Upper lobe of left lung (tissue), 6 donors: ENCODE measurements at places on chromosomes 3 and 15. TPM values are rescaled to one million over a fixed set of nuclear protein-coding genes. Genes with fewer than 3 reads are reported as not detected.

DNA sequence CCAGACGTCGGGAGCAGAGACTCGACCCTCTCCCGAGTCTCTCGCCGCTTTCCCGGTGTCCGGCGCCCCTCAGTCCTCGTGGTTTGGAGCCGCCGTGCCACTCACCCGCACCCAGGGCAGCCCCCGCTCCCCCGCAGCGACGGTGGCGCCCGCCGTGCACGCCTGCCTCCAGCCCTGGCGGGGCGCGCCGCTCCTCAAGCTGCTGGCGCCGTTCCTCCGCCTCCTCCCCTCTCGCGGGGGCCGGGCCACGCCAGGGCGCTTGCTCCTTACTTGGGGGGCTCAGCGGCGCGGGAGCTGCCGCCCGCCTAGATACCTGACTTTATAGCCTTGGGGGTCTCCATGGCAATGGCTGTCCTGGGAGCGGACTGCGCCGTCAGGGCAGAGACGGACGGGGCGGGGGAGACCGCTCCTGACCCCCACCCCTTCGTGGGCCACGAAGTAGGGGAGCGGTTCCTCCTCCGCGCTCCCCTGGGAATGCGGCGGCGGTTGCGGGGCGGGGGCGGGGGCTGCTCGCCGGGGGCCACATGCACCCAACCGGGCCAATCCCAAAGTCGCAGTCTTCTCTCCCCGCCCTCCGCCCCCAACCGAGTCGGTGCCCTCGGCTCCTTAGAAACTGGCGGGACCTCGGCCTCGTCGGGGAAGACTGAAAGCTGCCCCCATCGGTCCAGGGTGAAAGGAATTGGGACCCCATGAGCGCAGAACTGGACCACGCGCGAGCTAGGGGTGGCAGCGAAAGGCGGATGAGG lies at the start of gene ANKRD63:
ANKRD63 (minus strand) TSS at position 196 of the 746 bp plus-strand sequence. CDS start 478 bp downstream, outside the sequence.
- peak; percentile 91 for DNase-seq

DNA sequence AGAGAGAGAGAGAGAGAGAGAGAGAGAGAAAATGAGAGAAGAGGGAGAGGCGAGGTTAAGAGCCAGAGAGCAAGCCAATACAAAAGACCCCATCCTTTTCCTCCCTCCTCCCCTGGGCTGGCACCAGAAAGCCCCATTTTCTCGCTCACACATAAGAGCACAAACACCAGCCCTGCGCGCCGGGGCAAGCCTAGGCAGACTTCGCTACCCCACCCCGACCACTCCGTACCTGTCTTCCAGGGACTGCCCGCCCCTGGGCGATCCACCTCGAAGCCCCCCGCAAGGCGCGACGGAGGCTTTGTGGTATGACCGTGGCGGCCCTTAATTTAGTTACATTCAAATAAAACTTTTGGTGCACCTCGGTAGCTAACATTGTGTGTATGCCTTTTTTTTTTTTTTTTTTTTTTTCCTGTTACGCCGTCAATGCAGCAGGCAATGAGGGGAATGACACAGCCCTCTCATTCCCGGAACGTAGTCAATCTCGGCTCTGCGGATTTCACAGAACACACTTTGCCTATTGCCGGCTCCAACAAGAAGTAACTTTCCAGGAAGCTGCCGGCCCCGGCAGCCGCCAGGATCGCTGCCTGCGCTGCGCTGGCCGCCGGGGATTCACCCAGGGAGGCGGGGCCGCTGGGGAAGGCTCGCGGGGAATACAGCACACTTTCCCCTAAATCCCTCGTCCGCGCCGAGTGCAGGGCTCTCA lies 7.7 kb downstream of the BCL6 start:
- peak; percentile 87 for DNase-seq

Gene SCG5
- total RNA-seq, result not detected

DNA sequence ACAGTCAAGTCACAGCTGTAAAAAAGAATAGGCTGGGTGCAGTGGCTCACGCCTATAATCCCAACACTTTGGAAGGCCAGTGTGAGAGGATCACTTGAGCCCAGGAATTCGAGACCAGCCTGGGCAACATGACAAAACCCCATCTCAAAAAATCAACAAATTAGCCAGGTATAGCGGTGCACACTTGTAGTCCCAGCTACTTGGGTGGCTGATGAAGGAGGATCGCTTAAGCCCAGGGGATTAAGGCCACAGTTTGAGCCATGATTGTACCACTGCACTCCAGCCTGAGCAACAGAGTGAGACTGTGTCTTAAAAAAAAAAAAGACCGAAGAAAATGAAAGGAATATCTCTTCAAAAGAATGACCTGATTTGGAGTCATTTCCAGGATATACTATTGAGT lies 6.6 kb downstream of the HERC1 start:
- DNase-seq, result no peak

- peak; percentile 80 for DNase-seq
Measured at GRCh38 chr3:193564012-193564411, 9.3 kb upstream of the ATP13A4 start.

- peak; percentile 64 for DNase-seq
Measured at GRCh38 chr3:126522363-126522788, 1.6 kb upstream of the CHST13 start.

GRCh38 chr3:123305192-123305591 lies 103.4 kb downstream of the SEC22A start:
- no peak for DNase-seq

- DNase-seq, result no peak
Measured at GRCh38 chr15:29699791-29700190, 122.5 kb downstream of the TJP1 start.

Gene PARP9
- total RNA-seq, result 49.2 TPM

GRCh38 chr3:190018460-190018859 lies 102.2 kb downstream of the P3H2 start:
- DNase-seq, result no peak

Gene LMAN1L
- not detected for total RNA-seq

- DNase-seq, result no peak
Measured at GRCh38 chr3:71916747-71917369, 131.9 kb upstream of the PROK2 start.

DNA sequence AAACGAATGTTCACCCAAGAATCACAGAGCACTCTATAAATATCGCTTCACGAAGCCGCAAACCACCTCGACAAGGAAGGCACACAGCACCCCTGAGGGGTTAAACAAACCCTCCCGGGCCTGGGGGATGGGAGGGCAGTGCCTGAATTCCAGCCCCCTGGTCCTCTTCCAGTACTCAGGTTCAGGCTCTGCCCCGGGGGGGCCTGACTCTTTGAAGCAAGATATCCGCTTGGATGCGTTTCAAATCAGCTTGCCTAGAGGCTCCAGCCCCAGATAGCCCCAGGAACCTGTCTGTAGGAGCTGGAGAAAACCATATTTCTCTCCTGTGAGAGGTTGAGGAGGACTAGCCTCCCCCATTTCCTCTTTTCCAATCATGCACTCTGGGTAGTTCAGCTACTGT lies 194.7 kb downstream of the WNT5A start:
- DNase-seq, result no peak

- no peak for DNase-seq
Measured at GRCh38 chr15:48317221-48317620, 14.0 kb upstream of the DUT start.

GRCh38 chr3:179149951-179150350 lies 1.8 kb downstream of the PIK3CA start:
- DNase-seq, result no peak

Gene DNAH12
- total RNA-seq, result 0.94 TPM

- no peak for DNase-seq
Measured at GRCh38 chr3:102374863-102375634, 59.8 kb upstream of the ZPLD1 start.

GRCh38 chr3:157239082-157239704 lies 79.2 kb upstream of the CCNL1 start:
- peak; percentile 24 for DNase-seq

DNA sequence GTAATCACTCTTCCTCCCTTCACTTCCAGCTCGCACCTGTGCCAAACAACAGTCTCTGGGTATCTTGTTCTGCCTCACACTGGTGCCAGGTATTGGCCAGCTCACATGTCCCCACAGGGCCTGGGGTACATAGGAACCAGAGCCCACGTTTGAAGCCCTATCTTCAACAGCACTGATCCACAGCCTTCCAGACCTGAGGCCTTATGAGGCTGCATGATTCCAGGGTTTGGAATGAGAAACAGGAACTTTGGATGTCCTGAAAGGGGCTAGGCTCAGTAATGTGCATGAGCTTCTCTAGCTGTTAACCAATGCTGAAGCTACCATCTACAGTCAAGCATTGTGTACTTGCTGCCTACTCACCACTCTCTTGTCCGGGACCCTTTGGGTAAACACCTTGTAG lies 92.4 kb downstream of the GPR156 start:
- DNase-seq, result no peak

- DNase-seq, result no peak
Measured at GRCh38 chr3:37024092-37024491, 30.8 kb downstream of the MLH1 start.

Gene VEPH1
- 225 TPM for total RNA-seq

GRCh38 chr15:77563623-77564156 lies 69.0 kb downstream of the LINGO1 start:
- DNase-seq, result no peak

DNA sequence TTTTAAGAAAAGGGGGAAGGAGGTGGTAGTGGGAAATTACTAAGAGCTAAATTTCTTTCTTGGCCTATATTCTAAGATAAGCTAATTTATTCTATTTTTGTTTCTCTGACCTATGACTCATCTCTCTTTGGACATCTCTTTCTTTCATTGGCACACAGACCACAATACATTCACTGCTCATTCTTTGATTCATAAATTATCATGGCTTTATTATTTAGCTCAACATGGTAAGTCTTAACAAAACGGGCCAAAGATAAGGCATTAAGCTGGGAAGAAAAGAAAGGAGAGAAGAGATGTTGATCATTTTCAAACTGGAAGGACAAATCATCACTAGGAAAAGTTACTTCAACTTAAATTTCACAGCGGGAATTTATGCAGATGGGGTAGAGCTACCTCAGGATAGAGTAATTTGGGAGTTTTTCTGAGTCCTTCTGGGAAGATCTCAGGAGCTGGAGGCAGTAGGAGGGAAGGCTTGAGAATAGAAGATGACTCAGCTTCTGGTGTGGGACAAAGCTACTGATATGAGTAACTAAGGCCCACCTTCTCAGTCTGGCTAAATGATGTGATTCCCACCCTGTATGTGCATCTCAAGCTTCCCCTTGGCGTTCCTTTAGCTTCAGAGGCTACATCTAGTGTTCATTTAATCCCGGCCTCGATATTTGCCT lies 7.5 kb upstream of the ALCAM start:
- no peak for DNase-seq

- DNase-seq, result no peak
Measured at GRCh38 chr15:95292785-95293450, 1037.6 kb upstream of the NR2F2 start.

DNA sequence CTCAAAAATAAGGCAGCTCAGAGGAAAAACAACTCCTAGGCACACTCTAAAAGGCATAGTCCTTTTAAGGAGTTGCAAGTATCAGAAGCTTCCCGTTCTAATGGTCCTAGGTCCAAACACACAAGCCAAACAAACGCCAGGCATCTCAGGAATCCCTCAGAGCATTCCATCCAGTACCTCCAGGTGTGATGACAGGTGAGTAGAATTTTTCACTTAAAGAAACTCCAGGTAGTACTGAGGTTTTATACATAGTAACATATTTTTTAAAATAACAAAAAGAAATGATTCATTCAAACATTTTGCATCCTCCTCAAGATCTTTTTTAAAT lies 1092.3 kb downstream of the TUSC7 start:
- DNase-seq, result no peak

- DNase-seq, result no peak
Measured at GRCh38 chr3:105767776-105768175, 101.0 kb downstream of the CBLB start.

GRCh38 chr15:89088605-89089315 lies 504 bp downstream of the ABHD2 start:
- peak; percentile 59 for DNase-seq

- DNase-seq, result no peak
Measured at GRCh38 chr15:99404454-99404853, 153.2 kb downstream of the LRRC28 start.

Gene ADAM10
- total RNA-seq, result 122 TPM

Gene FANCD2OS
- not detected for total RNA-seq

Gene KCNAB1
- 3.1 TPM for total RNA-seq

DNA sequence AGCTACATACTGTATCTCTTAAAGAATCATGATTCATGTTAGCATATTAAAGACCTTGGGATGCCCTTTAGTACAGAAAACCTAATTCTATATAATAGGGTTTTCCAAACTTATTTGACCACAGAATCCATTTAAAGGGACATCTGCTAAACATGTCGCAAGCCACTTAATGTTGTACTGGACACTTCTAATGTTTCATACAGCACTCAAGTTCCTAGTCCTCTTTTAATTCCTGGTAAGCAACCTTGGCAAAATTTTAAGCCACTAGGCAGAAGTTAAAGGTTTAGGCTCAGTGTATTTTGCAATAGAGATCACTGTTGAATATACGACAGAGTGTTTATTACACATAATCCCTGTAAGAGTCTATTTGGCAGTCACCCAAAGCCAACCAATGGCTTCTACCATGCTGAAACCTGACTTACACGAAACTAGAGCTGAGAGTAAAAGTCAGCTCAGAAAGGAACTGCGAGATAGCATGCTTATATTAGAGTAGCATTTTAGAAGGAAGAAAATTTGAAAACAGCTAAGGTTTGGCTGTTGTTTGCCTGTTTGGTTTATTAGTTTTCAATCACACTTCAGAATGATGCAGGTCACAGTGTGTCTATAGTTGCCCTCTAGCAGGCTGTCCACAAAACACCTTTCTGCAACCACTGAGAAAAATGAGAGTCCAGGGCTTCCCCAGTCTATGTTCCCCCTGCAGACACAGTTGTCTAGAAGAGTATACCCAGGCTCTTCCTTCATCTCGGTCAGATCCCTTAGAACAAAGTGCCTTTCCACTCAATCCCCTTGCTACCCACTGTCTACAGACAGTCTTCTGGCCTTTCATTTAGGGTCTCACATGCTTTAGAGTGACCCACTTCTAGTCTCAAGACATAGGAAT lies 104.4 kb downstream of the FMN1 start:
- DNase-seq, result peak; percentile 57

Gene SLCO2A1
- total RNA-seq, result 142 TPM

DNA sequence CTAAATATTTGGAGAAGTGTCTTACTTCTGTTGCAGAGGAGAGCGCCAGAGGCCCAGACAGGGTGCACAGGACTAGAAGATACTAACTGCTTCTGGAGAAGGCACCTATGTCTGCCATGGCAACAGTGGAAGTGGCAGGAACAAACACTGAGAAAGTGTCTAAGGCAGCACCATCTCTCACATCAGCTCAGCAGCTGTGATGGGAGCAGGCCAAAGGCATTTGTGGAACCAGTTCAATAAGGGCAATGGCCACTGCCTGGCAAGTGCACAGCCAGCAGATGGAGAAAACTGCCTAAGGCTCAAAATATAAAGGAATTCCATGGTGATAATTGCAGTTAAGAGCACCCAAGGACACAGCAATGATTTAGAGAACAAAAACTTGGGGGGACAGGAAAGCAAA lies 563.0 kb upstream of the CCDC54 start:
- no peak for DNase-seq

DNA sequence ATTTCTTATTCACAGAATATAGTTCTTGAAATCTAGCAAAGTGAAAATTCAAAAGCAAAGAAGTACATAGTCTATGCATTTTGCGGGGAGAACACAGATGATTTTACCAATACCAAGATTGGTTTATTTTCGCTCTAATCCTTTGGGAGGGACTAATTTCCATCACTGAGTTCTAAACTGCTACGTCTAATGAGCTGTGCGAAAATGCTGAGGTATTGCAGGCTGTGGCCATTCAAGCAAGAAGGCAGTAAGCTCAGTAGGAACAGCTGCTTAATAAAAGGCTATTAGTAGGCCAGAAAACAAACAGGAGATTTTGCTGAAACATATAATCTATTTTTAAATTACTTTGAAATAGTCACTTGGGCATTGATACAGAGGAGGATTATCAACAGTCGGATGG lies 379.0 kb downstream of the CNTN4 start:
- no peak for DNase-seq

GRCh38 chr3:10416730-10417300 lies 88.6 kb downstream of the ATP2B2 start:
- no peak for DNase-seq

Gene RGMA
- total RNA-seq, result 6.8 TPM
